ENCODE measurements at places on chromosomes 5 and 9.

GRCh38 chr9:133067006-133067405, 5.2 kb downstream of the CEL start:
- DNase-seq = no peak

- DNase-seq = no peak
Observed at GRCh38 chr9:5509573-5509972, 758 bp upstream of the PDCD1LG2 start.

- no peak for DNase-seq
Observed at GRCh38 chr5:40605295-40605958, 74.3 kb upstream of the PTGER4 start.

DNA sequence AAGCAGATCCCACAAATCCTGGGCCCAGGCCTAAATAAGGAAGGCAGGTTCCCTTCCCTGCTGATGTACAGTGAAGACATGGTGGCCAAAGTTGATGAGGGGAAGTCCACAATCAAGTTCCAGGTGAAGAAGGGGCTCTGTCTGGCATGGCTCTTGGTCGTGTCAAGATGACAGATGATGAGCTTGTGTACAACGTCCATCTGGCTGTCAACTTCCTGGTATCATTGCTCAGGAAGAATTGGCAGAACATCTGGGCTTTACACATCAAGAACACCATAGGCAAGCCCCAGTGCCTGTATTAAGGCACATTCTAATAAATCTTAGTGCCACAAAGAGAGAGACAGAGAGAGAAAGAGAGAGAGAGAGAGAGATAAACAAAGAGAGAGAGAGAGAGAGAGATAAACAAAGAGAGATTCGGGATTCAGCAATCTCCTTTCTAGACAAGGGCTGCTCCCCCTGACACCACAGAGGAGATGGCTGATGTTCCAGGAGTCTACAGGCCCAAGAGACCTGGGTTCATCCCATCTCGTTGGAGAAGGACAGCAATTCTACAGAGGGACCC, 45.5 kb upstream of the HSPA9 start:
- DNase-seq = no peak

DNA sequence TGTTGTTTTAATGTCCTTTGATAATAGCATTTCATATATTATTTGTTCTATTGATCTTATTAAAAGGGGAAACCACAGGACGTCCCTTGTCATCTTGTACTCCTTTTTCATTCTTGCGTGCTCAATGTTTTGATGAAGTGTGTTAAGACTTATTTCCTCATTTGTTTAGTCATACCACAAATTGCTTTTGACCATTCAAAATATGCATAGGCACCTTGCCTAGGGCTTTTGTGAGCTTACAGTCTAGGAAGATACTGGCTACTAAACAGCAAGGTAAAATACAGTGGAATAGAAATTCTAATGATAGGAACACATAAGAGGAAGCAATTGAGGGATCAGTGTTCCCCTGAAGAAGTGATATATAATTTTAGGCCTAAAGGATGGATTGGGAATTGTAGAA, 190.3 kb downstream of the WDR70 start:
- no peak for DNase-seq

- peak; percentile 18 for DNase-seq
Observed at GRCh38 chr9:69818750-69819345, 1.8 kb upstream of the CFAP95 start.

GRCh38 chr9:126515001-126515872, 98.5 kb upstream of the LMX1B start:
- DNase-seq = no peak

DNA sequence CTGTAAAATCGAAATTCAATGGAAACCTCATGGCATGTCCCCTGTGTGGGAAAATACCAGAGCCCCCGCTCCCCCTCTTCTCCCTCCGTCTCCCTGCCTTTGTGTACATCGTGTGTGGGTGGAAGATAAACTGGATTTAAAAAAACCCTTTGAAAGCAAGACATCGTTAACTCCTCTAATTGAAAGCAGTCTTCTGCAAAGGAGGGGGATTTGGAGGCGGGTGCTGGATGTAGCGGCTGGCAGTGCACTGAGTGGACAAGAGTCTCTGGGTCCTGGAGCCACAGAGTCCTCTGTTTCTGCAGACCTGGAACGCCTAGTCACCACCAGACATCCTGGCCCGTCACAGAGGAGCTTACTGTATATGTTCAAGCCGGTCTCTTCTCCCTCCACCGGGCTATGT, 169.4 kb downstream of the PAPPA start:
- no peak for DNase-seq

GRCh38 chr9:21854594-21854993, 52.2 kb downstream of the MTAP start:
- DNase-seq = no peak

GRCh38 chr5:36613771-36614656, 7.6 kb downstream of the SLC1A3 start:
- no peak for DNase-seq

GRCh38 chr9:131605770-131606590, 60.7 kb downstream of the PRRT1B start:
- DNase-seq = no peak
